ENCODE measurements at places on chromosomes 5 and 9.
A peak's percentile ranks its signal among the peaks of the same experiment; 100 is the strongest.

GRCh38 chr5:10338686-10339057 is 14.8 kb upstream of the MARCHF6 start:
- DNase-seq: no peak

- no peak for DNase-seq
These were observed 75.7 kb upstream of the ACOT12 start for GRCh38 chr5:81469676-81470075.

DNA sequence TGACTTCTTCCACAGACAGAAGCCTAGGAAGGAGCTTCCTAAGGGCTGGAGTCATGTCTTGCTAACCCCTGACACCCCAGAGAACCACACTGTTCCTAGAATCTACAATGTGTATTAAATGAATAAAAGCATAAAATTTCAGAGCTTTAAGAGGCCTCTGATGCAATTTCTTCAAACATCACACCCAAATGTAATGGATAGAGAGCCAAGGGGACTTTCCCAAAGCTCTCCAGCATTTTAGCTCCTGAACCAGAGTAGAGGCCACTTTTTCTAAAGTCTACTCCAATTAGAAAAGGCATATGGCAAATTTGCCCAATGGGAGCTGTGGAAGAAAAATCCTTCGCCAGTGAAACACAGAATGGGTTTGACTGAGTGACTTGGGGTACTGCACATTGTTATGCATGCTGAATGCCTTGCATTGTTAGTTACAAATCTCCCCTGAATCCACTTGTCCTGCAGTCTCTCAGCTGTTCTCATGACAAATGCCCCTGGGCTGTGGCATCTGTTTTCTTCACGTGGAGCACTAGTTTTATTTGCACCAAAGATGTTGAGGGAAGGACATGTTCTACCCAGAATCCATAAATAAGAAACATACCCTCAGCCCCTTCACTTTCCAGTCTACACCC is 334.0 kb downstream of the ASTN2 start:
- DNase-seq: no peak

GRCh38 chr5:10854506-10855277 is 93.7 kb upstream of the DAP start:
- DNase-seq: no peak

DNA sequence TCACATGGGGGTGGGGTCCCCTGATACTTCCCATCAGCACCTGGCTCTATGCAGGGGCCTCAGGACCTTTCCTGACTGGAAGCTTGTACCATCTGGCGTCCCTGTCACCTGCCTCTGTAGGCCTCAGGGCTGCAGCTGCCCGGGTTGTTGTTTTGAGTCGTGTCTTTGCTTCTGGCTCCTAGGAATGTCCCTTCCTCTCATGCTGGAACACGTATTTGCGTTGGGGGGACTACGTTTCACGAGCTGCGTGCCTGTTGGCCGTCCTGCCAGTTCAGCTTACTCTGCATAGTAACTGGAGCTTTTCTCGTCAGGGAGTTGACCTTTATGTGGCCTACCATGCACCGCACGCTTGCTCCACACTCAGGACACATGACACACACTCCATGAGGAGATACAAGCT is 54.9 kb upstream of the IRX4 start:
- DNase-seq: no peak

- no peak for DNase-seq
These were observed 58.3 kb downstream of the BAAT start for GRCh38 chr9:101326501-101326900.

- no peak for DNase-seq
These were observed 27.6 kb upstream of the LTC4S start for GRCh38 chr5:179766021-179766725.

- DNase-seq: no peak
These were observed 171.5 kb downstream of the SSBP2 start for GRCh38 chr5:81579262-81579924.

DNA sequence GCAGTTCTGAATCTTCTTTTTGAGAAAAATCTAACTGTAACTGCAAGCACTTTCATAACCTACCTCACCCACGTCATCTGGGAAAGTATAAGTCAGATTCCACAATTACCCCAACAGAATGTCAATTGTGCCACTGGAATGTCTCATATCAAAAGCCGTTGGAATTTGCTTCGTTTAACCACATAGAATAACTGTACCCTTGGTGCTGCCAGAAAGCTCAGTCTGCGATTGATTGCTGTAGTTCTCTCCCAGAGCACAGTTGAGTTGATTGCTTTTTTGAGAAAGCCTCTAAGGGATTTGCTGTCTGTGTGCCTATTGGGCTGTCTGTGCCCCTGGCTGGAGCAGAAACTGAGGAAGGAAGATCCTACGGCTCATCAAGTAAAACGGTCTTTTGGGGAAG is 583.6 kb downstream of the TMEM38B start:
- no peak for DNase-seq

DNA sequence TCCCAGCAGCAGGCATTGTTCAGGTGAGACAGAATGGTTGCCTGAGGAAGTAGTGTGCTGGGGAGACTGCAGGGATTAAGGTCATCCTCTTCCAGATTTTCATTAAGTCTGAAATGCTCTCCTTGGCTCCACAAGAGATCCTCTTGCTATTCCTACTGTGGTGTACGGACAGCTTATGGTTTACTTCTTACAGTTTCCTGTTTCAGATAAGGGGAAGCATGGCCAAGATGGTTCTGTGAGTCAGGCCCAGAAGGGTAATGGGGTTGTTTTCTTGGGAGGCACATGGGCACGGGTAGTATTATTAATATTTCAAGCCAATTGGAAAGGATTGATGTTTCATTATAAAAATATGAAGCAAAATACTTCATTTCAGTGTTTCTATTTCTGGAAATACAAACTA is 42.9 kb downstream of the GLRX start:
- no peak for DNase-seq

DNA sequence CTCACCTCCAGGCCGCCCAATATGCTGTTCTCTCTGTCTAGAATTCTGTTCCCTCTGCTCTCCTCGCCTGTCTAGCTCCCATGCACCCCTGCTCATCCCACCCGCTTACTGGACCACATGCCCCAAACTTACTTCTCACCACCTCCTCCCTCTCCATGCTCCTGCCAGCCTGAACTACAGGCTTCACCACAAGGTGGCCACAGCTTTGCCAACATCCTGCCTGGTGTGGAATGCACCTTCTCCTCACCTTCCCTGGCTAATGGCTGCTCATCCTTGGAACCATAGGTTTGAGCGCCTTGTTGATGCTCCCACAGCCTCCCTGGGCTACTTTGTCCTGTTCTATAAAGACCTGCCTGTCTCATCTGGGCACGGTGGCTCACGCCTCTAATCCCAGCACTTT is 9.6 kb downstream of the LAMC3 start:
- DNase-seq: no peak

DNA sequence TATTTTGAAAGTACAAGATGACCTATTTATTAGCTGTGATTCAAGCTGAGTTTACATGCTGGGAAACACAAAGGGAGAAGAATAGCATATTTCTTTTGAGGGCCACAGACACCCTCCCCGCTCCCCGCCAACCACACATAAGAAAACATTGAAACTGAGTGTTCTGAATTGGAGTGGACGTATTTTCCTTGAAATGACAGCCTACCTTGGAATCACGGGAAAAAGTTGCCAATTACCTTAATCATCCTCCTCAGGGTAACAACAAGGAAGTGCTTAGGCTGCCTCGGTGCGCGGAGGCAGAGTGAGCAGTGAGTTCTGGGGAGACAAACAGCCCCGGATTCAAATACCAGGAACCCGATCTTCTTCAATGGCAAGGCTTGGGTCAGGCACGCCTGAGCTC is 31.4 kb downstream of the CFAP77 start:
- no peak for DNase-seq

DNA sequence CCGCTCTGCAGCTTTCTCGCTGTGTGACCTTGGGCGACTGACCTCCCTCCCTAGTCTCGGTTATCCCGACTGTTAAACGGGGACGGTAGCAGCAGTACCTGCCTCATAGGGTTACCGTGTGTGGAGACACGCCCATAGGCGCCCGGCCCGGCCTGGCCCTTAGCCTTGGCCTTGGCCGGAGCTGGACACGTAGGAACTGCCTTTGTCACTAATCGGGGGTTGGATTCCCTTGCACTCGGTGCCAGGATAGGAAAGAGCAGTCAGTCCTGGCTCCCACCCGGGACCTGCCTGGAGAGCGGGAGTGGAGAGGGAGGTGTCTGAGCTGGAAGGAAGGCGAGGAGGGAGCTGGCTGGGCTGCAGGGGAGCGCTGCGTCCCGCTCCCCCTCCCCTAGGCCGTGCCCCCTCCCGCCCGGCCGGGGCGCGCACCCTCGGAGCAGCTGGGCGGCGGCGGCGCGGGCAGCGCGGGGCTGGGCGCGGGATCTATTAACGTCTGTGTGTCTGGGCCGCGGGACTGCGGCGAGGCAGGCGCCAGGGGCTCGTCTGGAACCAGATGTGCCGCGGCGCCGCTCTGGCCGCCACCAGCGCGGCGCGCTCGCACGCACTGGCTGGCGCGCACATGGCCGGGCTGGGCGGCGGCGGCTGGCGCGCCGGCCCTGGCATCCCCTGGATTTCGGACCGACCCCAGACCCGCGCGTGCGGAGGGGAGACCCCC is 31.7 kb downstream of the PRRX2 start:
- DNase-seq: peak; percentile 7

GRCh38 chr9:116555556-116556155 is 131.4 kb upstream of the TRIM32 start:
- DNase-seq: no peak

GRCh38 chr9:5470816-5471215 is 20.5 kb downstream of the CD274 start:
- DNase-seq: no peak

- DNase-seq: no peak
These were observed 165.3 kb downstream of the TMEM167A start for GRCh38 chr5:82911910-82912309.

DNA sequence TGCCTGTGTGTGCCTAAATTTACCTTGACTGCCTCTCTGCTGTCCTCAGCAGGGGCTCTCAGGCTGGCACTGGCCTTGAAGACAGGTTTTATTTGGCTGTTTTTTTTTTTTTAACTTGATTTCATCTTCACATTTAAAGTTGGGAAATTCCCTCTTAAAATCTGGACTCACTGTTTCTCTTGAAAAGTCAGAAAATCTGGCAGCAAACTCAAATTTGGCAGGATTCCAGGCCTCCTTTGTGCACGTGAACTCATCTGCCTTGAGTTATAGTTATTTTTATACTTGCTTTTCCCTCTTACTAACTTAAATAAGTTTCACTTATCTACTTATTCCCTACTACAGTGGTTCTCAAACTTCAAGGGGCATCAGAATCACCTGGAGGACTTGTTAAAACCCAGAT is 118.4 kb upstream of the MAP3K1 start:
- no peak for DNase-seq

- DNase-seq: no peak
These were observed 116.9 kb downstream of the NPR3 start for GRCh38 chr5:32827981-32828380.

- no peak for DNase-seq
These were observed 145.5 kb downstream of the HMHB1 start for GRCh38 chr5:143957455-143957854.

GRCh38 chr5:121503111-121503840 is 348.4 kb upstream of the FTMT start:
- DNase-seq: no peak

GRCh38 chr9:30574355-30575151 is 1809.9 kb upstream of the ACO1 start:
- DNase-seq: no peak

GRCh38 chr9:85942913-85943709 is 2.2 kb downstream of the NAA35 start:
- DNase-seq: no peak

DNA sequence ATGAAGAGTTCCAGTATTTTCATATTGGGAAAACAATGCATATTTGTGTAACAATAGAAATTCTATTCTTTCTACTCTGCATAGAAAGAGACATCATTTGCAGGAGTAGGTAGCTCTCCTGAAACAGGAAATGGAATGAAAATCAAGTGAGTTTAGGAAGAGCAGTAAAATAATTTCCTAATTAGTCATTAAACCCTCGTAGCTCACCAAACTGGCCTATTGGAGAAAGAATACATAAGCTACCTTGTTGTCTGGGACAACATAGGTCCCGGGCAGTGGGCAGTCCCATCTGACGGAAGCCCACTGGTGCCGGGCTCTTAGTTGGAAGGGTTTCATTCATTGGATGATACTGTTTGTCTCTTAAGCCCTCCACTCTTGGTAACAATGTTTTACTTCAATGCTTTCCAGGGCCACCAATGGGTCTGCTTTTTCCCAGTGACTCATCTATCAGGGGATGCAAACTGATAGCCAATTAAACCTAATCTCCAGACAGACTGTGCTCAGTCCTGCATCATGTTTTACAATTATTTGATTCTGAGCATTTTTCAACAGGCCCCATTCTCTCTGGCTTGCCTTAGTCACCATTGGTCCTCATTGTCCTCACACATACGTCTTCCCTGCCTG is 46.5 kb downstream of the GNA14 start:
- DNase-seq: no peak

- no peak for DNase-seq
These were observed 43.9 kb downstream of the MACROH2A1 start for GRCh38 chr5:135355169-135355568.

- no peak for DNase-seq
These were observed 190.6 kb downstream of the MPDZ start for GRCh38 chr9:13088720-13089427.

DNA sequence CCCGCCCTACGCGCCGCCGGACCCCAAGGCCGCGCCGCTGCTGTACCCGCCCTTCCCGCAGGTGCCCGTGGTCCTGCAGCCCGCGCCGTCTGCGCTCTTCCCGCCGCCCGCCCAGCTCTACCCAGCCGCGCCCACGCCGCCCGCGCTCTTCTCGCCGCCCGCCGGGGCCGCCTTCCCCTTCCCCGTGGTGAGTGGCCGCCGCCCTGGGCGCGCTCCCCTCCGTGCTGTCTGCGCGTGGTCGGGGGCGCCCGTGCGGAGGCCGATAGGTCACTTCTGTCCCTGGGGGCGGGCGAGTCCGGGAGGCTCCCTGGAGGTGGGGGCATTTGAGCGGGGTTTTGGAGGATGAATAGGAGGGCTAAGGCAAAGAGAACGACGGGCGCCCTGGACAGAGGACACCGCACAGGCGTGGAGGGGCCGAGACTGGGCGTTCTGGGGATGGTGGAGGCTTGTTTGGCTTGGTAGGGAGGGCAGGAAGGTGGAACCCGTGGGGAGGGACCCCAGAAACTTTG is 9.6 kb downstream of the PRRT1B start:
- DNase-seq: no peak

DNA sequence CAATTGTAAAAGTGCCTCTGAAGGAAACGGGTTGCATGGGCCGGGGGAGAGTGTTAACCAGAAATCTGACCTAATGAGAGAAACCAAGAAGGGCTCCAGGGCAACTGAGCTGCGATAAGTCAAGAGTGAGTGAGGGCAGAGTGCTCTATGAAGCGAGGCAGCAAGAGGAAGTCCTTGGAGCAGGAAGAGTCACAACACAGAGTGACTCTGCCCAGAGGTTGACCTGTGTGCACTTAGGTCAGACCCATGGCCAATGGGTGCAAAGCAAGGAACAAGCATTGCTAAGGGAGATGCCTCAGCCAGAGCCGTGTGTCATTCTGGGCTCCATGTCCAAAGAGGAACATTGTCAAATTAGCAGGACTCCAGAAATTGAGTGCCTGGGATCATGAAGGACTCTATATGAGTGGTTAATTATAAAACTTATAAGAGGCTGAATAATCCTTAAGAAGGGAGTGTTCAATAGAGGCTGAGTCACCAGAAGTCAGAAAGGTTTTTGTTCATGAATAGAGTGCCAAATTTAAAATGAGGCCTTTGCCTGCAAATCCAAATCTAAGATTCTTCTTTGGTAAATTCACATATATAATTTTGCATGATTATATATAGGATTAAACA is 438.5 kb downstream of the MED10 start:
- DNase-seq: no peak
